Cortex of kidney (tissue), 1 donor: ENCODE measurements at places on chromosomes 2 and 18.

- DNase-seq = no peak
Observed at GRCh38 chr2:217106650-217107014, 246.8 kb upstream of the TNP1 start.

DNA sequence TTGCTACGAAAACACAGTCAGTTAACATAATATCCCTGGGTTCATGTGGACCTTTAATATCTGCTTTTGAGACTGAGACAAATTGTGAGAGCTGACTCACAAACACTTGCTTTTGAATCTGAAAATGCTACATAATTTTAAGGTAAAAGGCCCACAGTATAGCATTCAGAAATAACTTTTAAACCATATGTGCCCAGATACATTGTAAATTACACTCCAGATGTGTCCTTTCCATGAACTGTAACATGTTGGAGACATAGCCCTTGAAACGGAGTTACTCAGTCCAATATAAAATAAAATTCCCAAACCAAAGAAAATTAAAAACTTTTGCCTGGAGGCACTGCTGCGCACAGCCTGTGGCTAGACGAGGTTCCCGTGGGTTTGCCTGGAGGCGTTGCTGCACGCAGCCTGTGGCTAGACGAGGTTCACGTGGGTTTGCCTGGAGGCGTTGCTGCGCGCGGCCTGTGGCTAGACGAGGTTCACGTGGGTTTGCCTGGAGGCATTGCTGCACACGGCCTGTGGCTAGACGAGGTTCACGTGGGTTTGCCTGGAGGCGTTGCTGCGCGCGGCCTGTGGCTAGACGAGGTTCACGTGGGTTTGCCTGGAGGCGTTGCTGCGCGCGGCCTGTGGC, 131.9 kb upstream of the ALKAL2 start:
- DNase-seq = no peak

- DNase-seq = no peak
Observed at GRCh38 chr2:65071499-65072180, 15.4 kb downstream of the CEP68 start.

DNA sequence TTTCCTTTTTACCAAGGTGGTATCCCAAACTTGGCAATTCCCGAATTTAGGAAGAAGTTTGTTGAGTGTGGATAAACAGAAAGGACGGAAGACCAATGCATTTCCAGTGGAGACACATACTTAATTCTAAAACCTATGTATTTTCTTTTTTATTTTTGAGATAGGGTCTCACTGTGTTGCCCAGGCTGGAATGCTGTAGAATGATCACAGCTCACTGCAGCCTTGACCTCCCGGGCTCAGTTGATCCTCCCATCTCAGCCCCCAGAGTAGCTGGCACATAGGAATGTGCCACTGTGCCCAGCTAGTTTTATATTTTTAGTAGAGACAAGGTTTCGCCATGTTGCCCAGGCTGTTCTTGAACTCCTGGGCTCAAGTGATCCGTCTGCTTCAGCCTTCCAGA, 90.3 kb downstream of the COX7A2L start:
- DNase-seq = no peak

DNA sequence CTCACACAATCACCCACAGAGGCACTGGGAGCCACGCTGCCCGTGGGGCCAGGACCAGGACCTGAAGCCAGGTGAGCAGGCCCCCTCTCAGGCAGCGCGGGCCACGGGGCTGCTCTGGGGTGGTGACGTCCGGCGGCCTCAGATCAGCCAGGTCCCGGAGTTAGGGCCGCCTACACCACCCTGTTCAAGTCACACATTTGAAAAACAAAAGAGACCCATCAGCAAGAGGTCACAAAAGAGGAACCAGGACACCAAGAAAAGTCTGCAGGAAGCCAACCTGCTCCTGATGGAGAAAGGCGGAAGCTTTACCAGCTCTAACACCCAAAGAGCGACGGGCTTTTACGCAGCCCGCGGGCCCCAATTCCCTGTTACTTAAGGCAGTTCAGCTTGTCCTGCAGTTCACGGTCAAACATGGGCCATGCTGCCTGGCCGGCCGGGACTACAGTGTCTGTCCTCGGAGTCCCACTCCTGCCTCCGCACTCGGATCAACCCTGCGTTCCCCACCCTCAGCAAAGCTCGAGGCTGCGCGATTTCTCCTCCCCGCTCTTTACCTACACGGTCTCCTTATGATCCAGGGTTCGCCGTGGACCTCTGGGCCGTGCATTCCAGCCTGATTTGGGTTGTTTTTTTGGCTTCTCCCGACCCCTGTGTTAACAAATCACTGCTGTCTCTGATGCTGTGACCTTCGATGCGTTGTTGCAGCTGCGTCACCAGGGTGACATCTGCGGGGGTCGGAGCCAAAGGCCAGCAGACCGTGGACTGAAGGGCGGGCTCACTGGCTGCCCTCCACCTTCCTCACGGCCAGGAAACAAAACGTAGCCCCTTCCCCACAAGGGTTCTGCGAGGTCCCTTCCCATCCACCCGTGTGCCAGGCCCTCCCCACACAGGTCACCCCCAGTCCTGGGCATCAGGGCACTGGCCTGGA, 31.0 kb downstream of the SNORC start:
- no peak for DNase-seq

DNA sequence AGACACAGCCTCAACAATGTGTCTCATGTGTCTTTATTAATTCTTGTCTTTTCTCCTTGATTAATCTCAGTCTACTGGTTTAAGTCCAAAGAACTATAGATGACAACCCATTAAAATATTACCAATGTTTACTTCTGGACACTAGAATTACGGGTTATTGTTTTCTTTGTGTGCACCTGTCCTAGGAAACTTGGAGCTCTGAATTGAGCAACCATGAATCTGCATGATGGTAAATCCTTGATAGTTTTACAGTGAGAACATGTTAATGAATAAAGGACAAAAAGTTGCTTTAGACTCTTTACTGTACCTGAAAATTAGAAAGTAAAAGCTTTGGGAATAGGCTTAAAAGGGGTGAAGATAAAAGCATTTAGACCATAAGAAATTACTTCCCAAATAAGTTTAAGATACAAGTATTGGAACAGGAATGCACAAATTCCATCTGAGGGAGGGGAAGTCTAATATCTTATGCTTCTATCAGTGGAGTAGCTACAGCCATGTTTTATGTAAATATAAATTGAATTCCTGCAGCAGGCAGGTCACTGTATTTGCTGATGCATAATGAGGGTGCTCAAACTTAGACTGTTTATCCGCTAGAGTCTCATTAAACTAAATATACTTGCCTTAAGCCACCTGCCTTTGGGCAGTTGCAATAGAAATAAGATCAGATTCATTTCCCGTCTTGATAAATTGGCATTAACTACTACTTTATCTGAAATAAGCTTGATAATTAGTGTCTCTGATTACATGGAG, 603.7 kb upstream of the GCFC2 start:
- DNase-seq = no peak

GRCh38 chr2:86027922-86028765, 77.5 kb downstream of the POLR1A start:
- DNase-seq = no peak

- no peak for DNase-seq
Observed at GRCh38 chr2:105078906-105079495, 41.1 kb downstream of the MRPS9 start.

DNA sequence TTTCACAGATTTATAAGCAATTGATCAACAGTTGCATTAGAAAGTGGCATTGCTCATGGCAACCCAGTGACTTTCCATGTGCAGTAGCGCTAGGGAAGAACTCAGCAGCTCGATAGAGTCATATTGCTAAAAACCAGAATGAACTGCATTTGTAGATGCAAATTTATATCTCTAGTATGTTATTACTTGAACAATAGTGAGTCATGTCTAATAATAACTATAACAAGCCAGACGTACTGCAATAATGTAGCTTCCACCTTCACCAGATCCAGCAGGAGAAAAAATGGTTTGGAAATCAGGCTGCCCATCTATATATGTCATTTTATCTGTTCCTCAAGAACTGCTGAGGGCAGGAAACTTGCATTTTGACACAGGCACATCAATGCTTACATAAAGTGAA, 66.5 kb upstream of the FIGN start:
- DNase-seq = no peak

DNA sequence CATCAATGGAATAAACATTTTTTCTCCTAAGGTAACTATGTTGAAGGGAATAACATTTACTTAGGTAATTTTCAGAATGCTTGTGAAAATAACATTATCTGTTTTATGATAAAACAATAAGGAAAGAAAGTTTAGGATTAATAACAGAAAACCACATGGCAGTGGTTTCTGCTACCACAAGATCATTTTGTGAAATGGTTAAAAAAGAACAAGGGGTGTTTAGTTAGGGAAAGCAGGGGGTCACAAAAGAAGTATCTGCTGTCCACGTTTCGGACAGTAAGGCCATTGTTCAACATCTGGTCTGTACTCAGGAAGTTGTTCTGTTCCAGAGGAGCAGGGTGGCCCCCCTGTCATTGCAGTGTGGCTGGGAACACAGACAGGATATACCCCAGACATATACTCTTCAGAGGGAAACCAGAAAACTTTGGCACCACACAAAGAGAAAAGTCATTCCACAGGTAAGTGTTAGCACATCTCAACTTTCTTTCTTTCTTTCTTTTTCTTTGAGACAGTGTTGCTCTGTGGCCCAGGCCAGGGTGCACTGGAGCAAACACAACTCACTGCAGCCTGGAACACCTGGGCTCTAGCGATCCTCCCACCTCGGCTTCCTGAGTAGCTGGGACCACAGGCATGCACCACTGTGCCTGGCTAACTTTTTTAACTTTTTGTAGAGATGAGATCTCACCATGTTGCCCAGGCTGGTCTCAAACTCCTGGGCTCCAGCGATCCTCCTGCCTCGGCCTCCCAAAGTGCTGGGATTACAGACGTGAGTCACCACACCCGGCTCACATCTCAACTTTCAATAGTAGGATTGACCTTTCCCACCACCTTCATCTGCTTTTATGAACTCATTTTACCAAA, 14.8 kb upstream of the ARL5A start:
- no peak for DNase-seq

GRCh38 chr2:148664229-148664628, 19.7 kb downstream of the EPC2 start:
- DNase-seq = no peak

GRCh38 chr2:157254041-157254440, 3.5 kb upstream of the GALNT5 start:
- no peak for DNase-seq

DNA sequence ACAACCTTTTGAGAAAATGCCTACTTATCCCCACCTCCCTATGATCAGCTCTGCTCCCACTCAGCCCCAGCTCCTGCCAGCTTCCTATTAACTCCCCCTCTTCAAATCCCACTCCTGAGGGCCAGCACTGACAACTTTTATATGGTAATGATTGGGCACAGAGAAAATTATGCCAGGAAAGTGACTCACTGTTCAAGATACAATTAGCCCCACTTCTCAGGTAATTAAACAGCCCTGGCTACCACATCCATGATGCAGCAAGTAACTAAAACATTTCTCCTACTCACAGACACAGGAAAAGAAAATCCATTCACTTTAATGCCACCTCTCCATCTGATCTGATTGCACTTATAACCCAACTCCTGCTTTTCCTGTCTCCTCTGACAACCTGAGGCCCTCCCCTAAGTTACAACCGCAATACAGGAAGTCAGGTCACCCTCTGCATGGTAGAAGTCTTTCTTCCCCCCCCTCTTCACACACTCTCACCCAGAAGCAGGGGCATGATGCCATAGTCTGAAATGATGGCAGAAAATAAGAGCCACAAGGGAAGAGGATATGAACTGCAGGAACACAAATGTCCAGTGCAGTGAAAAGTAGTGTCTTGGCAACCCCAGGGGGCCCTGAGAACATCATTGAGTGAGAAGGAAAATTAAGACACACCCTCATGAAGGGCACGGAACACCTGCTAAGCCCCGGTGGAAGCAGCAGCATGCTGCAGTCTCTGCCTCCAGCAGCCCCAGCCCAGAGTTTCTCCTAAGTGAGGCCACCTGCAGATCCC, 54.4 kb downstream of the STK39 start:
- no peak for DNase-seq

GRCh38 chr2:16069663-16069932, 129.2 kb downstream of the MYCN start:
- DNase-seq = no peak

GRCh38 chr2:2942906-2943305, 434.7 kb downstream of the EIPR1 start:
- DNase-seq = no peak

DNA sequence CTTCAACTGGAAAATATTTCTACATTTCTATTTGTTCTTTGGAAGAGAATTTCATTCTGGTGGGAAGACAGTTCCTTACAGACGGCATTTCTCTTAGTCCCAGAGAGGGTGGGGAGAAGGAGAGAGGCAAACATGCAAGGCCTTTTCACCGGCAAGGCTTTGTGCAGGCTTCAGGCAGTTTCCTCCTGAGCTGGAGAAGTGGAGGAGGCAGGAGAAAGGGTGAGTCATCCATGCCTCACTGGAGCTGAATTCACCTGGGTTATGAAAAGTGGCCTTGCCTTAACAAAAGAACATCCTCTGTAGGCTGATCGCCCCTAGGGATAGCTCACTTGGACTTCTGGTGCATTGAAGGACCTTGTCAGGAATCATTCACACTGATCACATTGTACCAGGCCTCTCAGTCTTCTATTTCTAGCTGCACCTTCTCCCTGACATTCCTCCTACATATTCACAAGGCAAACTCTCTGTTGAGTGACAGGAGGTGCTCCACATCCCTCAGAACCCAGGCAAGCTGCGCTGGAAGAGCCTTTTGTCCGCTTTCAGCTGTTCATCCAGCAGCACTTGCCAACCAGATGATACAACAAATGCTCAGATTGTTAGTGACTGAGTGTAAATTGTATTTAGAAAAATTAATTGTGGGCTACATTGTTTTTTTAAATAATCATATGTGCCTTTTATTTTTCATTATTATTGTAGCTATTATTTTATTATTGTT, 796.1 kb downstream of the DCDC2C start:
- DNase-seq = no peak

- no peak for DNase-seq
Observed at GRCh38 chr2:114550895-114551793, 108.7 kb downstream of the DPP10 start.

GRCh38 chr2:241507430-241508239, 749 bp downstream of the STK25 start:
- no peak for DNase-seq

DNA sequence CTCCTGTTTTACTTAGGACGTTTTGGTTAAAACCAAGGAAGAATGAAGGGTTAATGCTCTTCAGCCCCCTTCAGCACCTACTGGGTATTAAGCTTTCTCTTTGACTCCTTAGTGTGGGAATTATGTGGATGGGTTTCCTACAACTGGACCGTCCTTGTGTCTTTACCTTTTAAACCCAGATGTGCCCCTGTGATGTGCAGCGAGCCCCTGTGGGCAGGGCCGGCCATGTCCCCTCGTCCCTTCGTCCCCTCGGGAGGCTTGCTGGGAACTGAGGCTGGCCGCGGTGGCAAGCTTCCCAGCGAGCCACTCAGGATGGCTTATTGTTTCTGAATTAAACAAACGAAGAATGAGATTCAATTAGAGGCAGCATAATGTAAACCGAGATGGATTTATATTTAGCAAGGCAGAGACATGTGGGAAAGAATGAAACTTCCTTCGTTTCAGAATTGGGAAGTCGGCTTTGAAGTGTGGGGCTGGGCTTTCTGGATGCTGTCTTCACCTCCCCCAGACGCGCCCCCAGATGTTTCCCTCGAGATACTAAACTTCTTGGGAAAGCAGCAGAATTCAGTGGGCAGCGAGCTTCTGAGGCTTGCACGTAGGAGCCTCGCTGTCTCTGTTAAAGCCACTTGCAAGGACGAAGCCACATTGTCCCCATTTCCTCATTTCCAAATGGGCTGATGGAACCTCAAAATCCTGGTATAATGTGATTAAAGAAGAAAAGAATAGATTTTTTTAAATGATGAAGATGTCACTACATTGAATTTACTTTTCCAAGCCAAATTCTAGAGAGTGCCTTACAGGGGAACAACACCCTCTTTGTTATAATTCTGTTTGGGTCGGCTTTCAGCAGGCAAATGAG, 146.0 kb downstream of the VAPA start:
- DNase-seq = no peak

GRCh38 chr2:110900191-110900590, 167.8 kb downstream of the ACOXL start:
- no peak for DNase-seq
